ENCODE measurements at places on chromosomes 2 and 18.
A peak's percentile ranks its signal among the peaks of the same experiment; 100 is the strongest.

- DNase-seq = no peak
Measured at GRCh38 chr18:75213611-75214331, 3.2 kb downstream of the TSHZ1 start.

DNA sequence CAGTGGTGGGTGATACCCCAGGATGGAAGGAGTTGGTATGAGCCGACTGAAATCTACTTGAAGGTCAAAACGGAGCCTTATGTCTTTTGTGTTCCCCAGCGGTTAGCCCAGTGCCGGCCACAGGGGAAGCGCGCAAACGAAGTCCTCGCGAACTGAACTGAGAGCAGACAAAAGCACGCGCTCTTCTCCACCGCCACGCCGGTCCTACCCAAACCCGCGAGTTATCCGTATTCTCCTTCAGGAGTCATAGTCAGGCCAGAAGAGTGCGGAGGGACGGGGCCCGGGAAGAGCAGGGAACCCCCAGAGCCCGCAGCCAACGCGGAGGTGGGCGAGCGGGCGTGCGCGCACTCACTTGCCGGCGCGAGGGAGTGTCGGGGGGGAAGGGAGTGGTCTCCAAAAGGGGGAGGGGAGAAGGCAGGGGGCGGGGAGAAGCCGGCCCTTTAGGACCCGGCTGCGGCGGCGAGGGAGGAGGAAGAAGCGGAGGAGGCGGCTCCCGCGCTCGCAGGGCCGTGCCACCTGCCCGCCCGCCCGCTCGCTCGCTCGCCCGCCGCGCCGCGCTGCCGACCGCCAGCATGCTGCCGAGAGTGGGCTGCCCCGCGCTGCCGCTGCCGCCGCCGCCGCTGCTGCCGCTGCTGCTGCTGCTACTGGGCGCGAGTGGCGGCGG is at the start of gene IGFBP2:
Gene IGFBP2 (plus strand): TSS at position 469 of the 664 bp plus-strand sequence. CDS start 104 bp downstream, at position 573.
- no peak for DNase-seq

- DNase-seq = no peak
Measured at GRCh38 chr2:40192864-40193669, 258.8 kb downstream of the SLC8A1 start.

DNA sequence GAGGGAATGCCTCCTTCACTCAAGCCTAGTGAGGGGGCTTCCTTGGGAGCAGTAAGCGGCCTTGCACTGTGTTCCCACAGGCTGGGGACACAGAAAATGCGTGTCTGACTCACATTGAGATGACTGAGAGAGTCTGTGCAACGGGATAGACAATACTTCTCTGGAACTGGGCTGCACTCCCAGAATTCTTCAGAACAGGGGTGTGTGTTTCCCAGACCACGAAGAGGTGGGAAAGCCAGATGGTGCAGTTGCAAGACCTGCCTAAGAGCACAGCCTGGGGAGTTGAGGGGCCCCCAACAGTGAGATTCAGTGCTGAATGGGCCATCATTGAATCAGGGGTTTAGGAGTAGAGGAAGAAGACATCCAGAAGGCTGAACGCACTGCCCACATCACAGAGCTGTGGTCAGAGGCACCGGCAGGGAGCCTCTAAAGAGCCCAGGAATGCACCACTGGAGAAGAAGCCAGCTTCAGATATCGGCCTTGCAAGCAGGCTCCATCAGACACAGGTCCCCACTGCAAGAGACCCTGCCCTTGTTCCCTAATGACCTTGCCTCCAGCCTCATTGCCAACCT is 36.6 kb upstream of the MRPL19 start:
- DNase-seq = no peak

- peak; percentile 74 for DNase-seq
Measured at GRCh38 chr2:150644298-150645067, 157.0 kb upstream of the RND3 start.

- DNase-seq = no peak
Measured at GRCh38 chr18:26738706-26739105, 126.8 kb downstream of the AQP4 start.

DNA sequence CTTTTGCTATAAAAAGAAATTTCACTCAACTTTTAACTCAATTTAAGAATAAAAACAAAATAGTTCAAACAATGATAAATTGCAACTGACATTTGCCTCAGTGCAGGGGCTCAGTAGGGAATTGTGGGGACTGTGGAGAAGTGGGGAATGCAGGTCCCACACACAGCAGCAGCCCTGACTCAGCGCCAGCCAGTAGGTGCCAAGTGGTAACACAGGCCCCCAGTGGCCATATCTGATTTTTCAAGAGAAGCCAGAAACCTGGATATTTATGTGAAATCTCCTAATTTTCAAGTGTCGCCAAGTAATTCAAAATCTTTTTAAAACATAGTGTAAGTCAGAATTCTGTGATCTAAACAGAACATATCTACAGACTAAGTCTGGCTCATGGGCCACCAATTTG is 186.3 kb downstream of the EN1 start:
- DNase-seq = no peak

DNA sequence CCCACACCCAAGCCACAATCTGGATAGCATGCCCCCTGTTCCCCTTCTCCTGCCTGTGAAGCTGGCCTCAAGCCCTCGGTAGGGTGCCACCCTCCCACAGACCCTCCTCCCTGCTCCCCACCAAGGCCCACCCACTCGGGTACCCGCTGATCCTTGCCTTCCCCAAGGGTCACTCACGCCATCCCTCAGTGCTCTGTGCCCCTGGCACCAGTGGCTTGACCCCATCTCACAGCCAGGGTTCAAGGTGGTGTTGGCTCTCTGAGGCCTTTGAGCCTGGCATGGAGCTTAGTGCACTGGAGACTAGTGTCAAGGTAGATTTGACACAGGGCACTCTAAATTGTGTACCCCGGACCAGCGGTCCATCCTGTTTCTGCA is 11.9 kb downstream of the ADRA2B start:
- no peak for DNase-seq

GRCh38 chr2:168246483-168247340 is 683 bp downstream of the STK39 start:
- DNase-seq = no peak

DNA sequence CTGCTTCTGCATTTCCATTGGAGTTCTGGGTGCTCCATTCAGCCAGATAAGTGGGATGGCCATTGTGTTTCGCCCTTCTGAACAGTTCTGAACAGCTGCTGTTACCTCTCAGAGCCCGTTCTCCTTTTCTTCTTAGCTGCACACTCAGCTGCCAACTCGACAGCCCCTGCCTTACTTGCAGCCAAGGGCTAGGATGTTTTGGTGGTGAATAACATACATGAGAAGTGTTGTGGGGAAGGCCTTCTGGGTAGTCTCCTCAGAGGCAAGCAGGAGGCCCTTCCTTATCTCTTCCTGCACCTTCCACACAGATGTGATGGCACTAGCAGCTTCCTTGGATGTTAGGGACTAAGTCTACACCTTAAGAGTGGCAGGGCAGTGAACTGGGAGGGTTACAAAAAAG is 138.4 kb upstream of the NOSTRIN start:
- no peak for DNase-seq

DNA sequence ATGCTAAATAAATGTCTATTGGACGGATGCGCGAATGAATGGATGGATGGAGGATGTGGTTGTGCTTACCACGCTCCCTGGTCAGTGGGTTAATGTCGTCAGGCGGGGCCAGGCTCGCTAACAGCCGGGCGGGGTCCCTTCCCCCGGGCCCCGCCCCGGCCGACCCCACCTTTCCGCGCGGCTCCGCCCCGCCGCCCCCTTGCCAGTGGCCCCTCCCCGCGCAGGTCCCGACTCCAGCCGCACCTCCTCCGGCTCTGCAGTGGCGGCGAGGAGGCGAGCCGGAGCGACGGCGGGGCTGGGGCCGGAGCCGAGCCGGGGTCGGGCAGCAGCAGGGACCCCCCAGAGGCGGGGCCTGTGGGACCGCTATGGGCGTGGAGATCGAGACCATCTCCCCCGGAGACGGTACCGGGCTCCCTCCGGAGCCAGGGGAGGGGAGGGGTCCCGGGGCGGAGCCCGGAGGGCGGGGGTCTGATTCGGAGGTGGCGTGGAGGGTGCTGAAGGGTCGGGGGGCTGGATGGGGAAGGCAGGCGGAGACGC is at the start of gene FKBP1B:
Gene FKBP1B (plus strand): TSS at position 257 of the 537 bp plus-strand sequence. CDS start 109 bp downstream, at position 366.
- DNase-seq = no peak

DNA sequence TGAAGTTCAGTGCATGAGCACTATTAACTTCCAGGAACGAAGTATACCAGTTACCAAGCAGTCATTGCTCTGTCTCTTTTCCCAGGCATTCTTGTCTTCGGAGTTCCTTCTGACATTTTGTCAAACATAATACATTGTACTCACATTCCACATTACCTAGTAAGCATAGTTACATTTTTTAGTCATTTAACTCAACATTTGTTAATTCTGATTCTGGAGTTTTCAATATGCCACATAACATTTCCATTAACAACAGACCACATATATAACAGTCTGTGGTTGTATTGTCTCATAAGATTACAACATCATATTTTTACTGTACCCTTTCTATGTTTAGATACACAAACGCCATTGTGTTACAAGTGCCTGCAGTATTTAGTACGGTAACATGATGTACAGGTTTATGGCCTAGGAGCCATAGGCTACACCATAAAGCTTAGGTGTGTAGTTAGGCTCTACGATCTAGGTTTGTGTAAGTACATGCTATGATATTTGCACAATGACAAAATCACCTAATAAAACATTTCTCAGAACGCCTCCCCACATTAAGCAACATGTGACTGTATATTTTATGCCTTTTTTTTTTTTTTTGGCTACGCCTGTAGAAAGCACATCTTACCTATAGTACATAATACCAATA is 187.1 kb downstream of the DYM start:
- no peak for DNase-seq

DNA sequence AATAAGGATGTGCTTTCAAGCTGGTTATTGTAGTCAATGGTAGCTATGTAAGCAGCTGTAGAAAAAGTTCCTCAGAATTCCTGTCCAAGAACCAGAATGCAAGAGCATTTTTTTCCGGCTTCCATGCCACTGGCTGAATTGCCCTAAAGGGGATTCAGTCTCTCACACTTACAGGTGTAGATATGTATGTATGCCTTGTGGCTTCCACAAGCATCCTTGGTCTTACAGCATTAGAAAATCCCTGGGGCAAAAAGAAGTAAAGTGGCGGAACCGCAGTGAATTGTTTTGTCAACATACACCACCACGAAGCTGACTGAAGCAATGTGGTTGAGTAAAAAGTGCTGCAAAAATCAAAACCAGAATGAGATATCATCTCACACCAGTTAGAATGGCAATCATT is 54.6 kb downstream of the FANCL start:
- no peak for DNase-seq

GRCh38 chr2:40403233-40403836 is 48.6 kb downstream of the SLC8A1 start:
- peak; percentile 51 for DNase-seq

DNA sequence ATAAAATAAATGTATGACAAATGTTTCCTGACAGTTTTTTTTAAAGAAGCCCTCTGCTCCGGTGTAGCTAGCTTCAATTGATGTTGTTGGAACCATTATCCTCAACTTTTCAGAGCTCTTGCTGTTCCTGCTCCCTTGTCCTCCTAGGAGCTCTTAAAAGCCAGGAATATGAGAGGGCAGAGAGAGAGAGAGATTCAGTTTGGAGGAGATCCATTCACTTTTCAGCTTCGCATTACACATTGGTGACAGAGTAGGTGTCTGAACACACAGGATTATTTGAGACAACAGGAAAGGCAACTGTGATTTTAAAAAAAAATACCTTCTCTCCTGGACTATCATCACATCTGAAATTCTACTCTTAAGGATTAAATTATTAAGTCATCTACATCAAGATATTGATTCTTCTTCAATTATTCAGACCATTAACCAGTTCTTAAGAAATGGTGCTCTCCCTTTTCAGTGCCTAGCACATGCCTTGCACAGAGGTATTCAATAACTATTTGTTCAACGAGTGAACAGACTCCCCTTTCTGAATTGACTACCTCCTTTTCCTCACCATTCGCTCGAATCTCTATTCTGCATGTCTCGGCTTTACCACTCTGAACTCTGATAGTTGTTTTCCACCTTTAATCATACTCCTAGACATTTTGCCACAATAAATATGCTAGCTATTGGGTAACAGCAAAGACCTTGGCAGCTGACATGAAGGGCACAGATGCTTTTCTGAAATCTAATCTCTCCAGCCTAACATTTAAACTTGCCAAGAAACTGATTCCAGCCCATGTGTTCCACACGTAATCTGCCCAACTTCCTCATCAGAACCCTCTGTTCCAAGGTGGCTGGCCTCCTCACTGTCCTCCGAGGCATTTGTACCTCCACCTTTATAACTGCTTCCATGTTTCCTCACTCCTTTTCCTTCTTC is 28.6 kb upstream of the SLC35F5 start:
- no peak for DNase-seq

GRCh38 chr2:10495988-10496313 is 47.8 kb upstream of the ODC1 start:
- no peak for DNase-seq

- DNase-seq = no peak
Measured at GRCh38 chr2:14693874-14694273, 61.4 kb downstream of the LRATD1 start.

GRCh38 chr18:79169958-79170555 is 100.9 kb downstream of the ATP9B start:
- DNase-seq = no peak

DNA sequence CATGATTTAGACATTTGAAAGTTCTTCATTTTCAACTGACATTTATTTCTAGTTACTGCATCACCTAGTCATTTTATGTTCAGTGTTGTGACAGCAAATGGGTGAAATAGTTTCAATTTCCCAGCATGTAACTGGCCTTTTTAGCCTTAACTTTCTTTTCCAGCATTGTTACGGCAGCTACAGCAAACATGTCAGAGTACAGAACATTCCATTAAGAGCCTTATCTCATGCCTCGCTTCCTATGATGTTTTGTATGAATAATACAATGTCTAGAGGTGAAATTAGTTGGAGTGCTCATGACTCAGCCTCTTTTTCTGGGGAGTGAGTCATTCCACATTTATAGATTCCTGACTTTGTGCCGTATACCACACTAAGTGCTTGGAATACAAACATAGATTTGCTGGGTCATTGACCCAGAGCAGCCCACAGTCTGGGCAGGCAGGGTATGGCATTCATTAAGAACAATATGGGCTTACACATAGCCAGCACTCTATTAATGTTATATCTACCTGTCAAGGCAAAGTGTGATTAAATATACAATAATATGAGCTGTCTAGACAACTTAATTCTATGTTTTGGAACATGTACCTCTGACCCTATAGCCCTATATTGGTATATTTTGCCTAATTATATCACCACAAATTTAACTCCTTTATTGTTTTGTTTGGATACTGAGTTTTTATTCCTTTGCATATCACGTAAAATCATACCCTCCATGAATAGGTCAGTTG is 72.2 kb downstream of the MAP2 start:
- peak; percentile 77 for DNase-seq

- DNase-seq = no peak
Measured at GRCh38 chr18:63523660-63524059, 18.5 kb upstream of the SERPINB12 start.

DNA sequence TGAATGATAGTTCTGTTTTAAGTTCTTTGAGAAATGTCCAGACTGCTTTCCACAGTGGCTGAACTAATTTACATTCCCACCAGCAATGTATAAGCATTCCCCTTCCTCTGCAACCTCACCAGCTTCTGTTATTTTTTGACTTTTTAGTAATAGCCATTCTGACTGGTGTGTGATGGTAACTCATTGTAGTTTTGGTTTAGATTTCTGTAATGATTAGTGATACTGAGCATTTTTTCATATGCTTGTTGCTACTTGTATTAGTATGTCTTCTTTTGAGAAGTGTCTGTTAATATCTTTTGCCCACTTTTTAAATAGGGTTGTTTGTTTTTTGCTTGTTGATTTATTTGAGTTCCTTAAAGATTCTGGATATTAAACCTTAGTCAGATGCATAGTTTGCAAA is 223.7 kb downstream of the SLC4A10 start:
- DNase-seq = no peak

Measured in HS-27A (cell line).